ENCODE measurements at places on chromosomes 1 and 21. TPM values are rescaled to one million over a fixed set of nuclear protein-coding genes. Genes with fewer than 3 reads are reported as not detected.

Gene ADGRL4
- 22.0 TPM for polyA plus RNA-seq

GRCh38 chr1:201606623-201607022 lies 67.7 kb downstream of the NAV1 start:
- no peak for DNase-seq

- no peak for DNase-seq
These were observed 30.2 kb upstream of the TRIM17 start for GRCh38 chr1:228446852-228447251.

DNA sequence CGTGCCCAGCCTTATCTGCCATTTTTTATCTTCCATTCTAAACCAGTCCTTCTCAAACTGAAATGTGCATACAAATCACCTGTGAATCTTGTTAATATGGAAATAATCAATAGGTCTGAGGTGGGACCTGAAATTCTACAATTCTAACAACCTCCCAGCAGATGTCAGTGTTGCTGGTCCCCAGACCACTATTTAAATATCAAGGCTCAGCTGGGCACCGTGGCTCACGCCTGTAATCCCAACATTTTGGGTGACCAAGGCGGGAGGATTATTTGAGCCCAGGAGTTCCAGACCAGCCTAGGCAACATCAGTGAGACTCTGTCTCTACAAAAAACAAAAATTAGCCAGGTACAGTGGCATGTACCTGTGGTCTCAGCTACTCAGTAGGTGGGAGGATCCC lies 4.1 kb downstream of the UQCRHL start:
- DNase-seq: no peak

Gene LCE3D
- polyA plus RNA-seq: not detected

Gene CAMTA1
- 88.8 TPM for polyA plus RNA-seq

All from left kidney (tissue), 8 donors.